ENCODE measurements at places on chromosomes 11 and 22.

DNA sequence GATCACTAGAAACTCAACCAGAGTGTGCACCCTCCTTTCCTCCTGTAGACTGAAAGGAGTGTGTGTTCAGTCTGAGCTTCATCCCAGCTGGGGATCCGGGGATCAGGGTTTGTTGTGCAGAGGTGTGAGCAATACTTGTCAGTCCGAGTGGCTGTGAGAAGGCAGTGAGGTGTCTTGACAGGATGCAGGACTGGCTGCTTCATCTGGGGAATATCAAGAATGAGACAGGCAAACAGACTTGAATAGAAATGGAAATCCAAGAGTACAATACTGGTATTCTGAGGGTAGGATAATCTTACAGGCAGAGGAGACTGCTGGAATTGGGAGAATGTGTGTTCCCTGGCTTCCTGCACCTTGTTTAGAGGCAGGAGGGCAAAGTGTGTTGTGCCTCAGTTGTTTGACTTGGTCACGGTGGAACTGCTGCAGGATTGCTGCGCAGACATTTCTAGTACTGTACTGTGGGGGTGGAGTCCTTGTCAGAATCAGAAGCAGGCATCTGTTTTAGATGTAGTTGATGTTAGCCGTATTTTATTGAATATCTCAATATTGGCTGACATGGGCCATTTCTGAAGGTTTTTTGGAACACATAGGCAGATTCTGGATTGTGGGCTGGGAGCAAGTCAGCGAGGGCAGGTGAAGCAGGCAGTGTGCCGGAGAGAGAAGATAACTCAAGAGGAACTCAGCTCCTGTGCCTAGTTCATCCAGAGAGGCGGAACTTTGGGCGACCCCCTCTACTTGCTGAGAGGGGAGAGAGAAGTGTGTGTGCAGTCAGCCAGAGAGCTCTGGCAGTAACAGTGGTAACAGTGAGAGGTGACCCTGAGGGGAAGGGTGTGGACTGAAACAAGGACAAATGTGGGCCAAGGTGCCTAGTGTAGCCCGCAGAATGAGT lies 27.1 kb upstream of the GRK2 start:
- DNase-seq: no peak

DNA sequence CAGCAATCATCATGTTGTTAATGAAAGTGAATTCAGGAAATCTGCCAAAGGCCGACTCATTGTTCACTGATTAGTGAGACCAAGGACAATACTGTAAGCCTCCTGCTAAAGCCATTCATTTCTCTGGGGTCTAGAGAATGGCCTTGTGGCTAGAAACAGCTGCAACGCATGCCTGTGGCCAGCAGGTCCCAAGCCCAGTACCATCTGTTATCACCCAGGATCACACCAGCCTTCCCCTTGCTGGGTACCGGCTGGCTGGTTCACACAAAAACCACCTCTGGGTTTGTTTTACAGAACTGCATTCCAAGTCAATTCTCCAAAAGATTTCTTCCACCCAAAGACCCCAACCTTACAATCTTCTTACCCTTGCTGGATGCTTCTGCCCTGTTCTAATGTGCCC lies 1.1 kb downstream of the PLAAT5 start:
- no peak for DNase-seq

DNA sequence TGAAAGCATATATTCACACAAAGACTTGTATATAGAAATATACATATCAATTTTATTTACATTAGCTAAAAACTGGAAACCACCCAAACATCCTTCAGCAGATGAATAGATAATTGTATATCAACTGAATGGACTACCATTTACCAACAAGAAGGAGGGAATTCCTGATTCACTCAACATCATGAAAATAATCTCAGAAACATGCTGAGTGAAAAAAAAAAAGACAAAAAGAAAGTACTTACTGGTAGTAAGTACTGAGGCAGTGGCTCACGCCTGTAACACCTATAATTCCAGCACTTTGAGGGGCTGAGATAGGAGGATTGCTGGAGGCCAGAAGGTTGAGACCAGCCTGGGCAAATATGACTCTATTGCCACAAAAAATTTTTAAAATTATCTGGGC lies 7.4 kb upstream of the IPO7 start:
- DNase-seq: no peak

DNA sequence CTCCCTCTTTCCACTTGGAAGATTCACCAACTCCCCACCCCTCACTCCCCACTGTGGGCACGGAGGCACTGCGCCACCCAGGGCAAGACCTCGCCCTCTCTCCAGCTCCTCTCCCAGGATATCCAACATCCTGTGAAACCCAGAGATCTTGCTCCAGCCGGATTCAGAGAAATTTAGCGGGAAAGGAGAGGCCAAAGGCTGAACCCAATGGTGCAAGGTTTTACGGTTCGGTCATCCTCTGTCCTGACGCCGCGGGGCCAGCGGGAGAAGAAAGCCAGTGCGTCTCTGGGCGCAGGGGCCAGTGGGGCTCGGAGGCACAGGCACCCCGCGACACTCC lies 397 bp upstream of the CD44 start:
- no peak for DNase-seq

GRCh38 chr11:3160252-3161031 lies 4.7 kb downstream of the OSBPL5 start:
- DNase-seq: no peak

- no peak for DNase-seq
Observed at GRCh38 chr22:33354928-33355327, 296.7 kb upstream of the SYN3 start.

- DNase-seq: peak; percentile 39
Observed at GRCh38 chr22:46737976-46738646, at the start of gene CERK. Gene CERK (minus strand): TSS chr22:46738252. CDS start chr22:46738148, 104 bp downstream.

GRCh38 chr11:96090711-96091110 lies 166.8 kb upstream of the MTMR2 start:
- no peak for DNase-seq

All from bone marrow (tissue), 2 donors.